Endothelial cell (in vitro differentiated cells): ENCODE measurements at places on chromosomes 1 and 21. TPM values are rescaled to one million over a fixed set of nuclear protein-coding genes. Genes with fewer than 3 reads are reported as not detected.

The IL19 gene
- total RNA-seq, result not detected

The S100A3 gene
- total RNA-seq, result not detected

The HSPB7 gene
- total RNA-seq, result not detected

The SLAMF6 gene
- not detected for total RNA-seq

The FAM72B gene
- total RNA-seq, result 12.0 TPM

The FAM163A gene
- not detected for total RNA-seq

The SLC45A3 gene
- total RNA-seq, result 9.2 TPM

The LMX1A gene
- not detected for total RNA-seq

The DIRAS3 gene
- 0.49 TPM for total RNA-seq

- H3K36me3 ChIP-seq, result peaks cover 8% of the 10 kb centered on the region
- H3K4me3 ChIP-seq, result peak overlapping the region; percentile 70
- no peak overlapping the region for H3K27ac ChIP-seq
- no peak for DNase-seq
- peaks cover 55% of the 10 kb centered on the region for H3K4me1 ChIP-seq
Measured at GRCh38 chr21:41763398-41763931, 3.4 kb downstream of the RIPK4 start.

DNA sequence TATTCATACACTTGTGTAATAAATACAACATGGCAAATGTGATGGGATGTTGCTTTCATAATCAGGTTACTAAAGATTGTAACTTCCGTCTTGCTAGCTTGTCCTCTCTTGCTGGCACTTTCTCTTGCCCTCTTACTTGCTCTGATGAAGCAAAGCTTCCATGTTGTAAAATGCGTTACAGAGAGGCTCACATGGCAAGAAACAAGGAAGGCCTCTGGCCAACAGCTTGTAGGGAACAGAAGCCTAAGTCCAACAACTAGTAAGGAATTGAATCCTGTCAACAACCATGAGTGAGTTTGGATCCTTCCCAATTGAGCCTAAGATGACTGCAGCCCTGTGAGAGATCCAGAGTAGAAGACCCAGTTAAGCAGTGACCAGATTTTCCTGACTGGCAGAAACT lies 15.4 kb downstream of the TMED5 start:
- no peak for DNase-seq
- no peak overlapping the region for H3K27ac ChIP-seq

DNA sequence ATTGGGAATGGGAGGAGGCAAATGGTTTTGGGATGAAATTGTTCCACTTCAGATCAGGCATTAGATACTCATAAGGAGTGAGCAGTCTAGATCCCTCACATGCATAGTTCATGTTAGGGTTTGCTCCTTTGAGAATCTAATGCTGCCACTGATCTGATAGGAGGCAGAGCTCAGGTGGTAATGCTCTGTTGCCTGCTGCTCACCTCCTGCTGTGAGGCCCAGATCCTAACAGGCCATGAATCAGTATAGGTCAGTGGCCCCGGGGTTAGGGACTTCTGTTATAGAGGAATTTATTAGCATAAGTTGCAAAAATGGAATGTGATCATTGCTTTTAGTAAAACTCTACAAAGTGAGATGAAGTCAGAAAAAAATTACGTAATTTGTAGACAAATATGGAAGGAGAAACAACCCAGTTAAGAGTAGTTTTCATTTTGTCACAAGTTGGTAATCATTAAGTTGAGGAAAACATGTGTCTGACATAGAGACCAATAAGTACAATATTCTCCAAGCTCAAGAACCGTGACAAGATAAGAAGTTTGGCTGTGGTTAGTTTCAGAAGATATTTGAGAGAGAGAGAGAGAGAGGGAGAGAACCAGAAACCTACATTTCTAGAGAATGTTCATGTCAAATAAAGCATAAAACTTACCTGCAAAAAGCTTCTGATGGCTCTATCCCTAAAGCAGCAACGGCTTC lies 689.7 kb upstream of the PRMT6 start:
- no peaks in the 10 kb centered on the region for H3K4me1 ChIP-seq
- no peaks in the 10 kb centered on the region for H3K36me3 ChIP-seq
- H3K27ac ChIP-seq, result no peak overlapping the region
- no peak for DNase-seq
- no peaks in the 10 kb centered on the region for H3K27me3 ChIP-seq

GRCh38 chr1:32881871-32882850 lies 4.1 kb upstream of the HPCA start:
- H3K4me3 ChIP-seq, result no peak overlapping the region
- no peaks in the 10 kb centered on the region for H3K4me1 ChIP-seq
- no peak for DNase-seq
- peaks cover 2% of the 10 kb centered on the region for H3K27me3 ChIP-seq
- H3K27ac ChIP-seq, result no peak overlapping the region

DNA sequence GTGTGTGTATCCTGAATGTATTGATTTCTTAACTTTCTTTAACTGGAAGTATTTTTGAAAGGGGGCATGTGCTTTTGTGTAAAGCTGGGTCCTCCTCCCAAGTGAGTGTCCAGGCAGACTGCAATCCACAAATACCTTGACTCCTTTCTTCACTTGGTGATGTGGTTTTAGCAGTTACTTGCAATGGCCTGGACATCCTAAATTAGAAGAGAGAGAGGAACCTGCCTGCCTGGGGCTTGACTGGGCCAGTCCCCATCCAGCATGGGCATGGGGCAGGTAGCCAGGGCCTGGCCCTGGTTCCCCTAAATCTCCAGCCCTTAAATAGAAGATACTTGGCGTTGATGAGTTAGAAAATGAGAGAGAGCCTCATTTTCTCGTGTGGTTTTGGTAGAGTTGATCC lies 159.7 kb downstream of the PGBD5 start:
- H3K4me3 ChIP-seq, result no peak overlapping the region
- no peak for DNase-seq

- no peaks in the 10 kb centered on the region for H3K36me3 ChIP-seq
- no peak for DNase-seq
- no peak overlapping the region for H3K4me3 ChIP-seq
- peaks cover 3% of the 10 kb centered on the region for H3K4me1 ChIP-seq
- peaks cover 15% of the 10 kb centered on the region for H3K27me3 ChIP-seq
Measured at GRCh38 chr1:202225131-202225530, 31.5 kb downstream of the LGR6 start.

GRCh38 chr1:115479055-115479482 lies 141.0 kb upstream of the NGF start:
- H3K36me3 ChIP-seq, result no peaks in the 10 kb centered on the region
- H3K27ac ChIP-seq, result no peak overlapping the region
- H3K4me1 ChIP-seq, result no peaks in the 10 kb centered on the region
- peaks cover 5% of the 10 kb centered on the region for H3K27me3 ChIP-seq

DNA sequence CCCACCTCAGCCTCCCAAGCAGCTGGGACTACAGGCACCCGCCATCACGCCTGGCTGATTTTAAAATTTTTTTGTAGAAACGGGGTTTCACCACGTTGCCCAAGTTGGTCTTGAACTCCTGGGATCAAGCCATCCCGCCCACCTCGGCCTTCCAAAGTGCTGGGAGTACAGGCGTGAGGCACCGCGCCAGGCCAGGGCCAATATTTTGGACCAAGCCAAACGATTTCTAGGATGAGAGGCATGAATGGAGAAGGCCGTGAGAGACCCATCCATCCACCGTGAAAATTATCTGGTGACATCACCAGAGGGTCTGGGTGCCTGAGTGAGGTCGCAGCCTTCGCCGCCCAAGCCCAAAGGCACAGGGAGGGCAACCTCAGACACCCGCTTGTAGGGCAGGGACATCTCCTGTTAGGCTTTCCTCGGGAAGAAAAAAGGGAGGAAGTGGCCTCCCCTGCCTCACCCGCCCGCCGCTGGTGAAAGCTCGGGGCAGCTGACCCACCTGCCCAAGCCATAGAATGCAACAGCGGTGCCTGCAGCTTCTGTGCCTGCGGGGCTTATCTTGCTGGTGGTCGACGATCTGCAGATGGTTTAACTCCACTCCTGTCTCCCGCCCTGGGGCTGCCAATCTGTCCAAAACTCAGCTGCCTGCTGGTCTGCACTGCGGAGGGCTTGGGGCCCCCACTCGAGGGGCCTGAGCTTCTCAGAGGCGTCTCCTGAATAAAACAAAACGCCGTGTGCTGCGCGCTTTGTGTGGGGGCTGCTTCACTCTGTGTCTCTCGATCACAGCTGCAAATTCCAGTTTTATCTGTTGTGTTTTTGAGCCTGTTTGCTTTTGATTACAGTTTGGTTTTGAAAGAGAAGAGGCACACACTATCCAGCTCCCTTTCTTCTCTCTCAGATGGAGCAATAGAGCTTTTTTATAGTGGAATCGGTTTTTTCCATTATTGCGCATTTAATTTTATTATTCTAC lies 85.8 kb downstream of the MRPS6 start:
- H3K27me3 ChIP-seq, result peaks cover 4% of the 10 kb centered on the region
- H3K4me3 ChIP-seq, result no peak overlapping the region
- H3K36me3 ChIP-seq, result peaks cover 12% of the 10 kb centered on the region
- H3K4me1 ChIP-seq, result no peaks in the 10 kb centered on the region

GRCh38 chr1:3466366-3467075 lies 12.1 kb downstream of the ARHGEF16 start:
- DNase-seq, result no peak
- no peak overlapping the region for H3K27ac ChIP-seq
- H3K27me3 ChIP-seq, result peaks cover 13% of the 10 kb centered on the region
- peaks cover 8% of the 10 kb centered on the region for H3K36me3 ChIP-seq
- peaks cover 10% of the 10 kb centered on the region for H3K4me1 ChIP-seq

DNA sequence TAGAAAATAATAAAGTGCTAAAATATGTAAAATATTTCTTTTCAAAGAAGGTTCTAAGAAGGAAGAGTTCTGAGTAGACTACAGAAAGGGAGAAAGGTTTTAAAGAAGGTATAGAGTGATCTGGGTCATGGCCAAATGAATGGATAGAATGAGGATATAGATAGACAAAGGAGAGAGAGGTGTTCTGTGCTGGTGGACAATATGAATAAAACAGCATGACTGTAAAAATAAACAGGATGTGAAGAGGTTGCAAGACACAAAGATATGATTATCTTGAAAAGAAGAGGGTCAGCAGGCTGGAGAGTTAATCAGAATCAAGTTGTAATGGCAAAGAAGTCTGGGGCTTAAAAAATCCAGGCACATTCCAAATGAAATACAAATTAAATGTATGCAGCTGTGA lies 86.7 kb upstream of the GNG4 start:
- DNase-seq, result no peak
- no peak overlapping the region for H3K27ac ChIP-seq
- peaks cover 5% of the 10 kb centered on the region for H3K4me1 ChIP-seq
- H3K27me3 ChIP-seq, result no peaks in the 10 kb centered on the region

DNA sequence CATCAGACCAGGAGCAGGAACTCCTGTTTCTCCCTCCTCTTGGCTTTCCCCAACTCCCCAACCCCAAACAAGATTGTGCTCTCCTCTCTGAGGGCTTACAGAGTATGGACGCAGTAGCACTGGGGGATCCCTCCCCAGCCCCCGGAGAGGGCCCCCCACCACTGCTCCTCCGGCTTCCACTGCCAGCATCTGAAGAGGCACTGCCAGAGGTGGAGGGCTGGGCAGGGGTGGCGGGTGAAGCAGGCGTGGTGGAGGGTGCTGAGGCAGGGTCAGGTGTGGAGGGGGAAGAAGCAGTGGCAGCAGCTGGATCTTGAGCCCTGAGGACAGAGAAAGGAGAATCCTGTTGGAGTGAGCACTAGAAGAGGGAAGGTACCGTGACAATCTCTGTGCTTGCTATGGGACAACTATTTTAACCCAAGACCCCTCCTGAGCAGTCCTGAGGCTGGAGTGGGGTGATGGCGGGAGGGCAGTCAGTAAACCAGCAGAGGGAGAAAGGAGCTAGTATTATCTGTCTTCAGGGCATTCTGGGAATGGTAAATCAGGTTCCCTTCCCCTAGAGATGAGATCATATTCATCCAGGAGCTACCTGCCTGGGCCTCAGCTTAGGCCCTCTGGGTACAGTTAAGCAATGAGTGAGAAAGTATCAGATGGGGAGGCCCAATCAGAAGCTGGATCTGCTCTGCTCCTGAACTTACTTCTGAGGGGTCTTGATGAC lies 2.4 kb downstream of the UBQLN4 start:
- peaks cover 31% of the 10 kb centered on the region for H3K4me1 ChIP-seq
- no peak for DNase-seq
- peaks cover 16% of the 10 kb centered on the region for H3K27me3 ChIP-seq
- H3K36me3 ChIP-seq, result peaks cover 16% of the 10 kb centered on the region
- peak overlapping the region; percentile 50 for H3K4me3 ChIP-seq

GRCh38 chr1:85330214-85330631 lies 53.8 kb upstream of the BCL10 start:
- H3K27ac ChIP-seq, result peak overlapping the region; percentile 99
- peaks cover 8% of the 10 kb centered on the region for H3K36me3 ChIP-seq
- H3K27me3 ChIP-seq, result peaks cover 9% of the 10 kb centered on the region
- DNase-seq, result no peak
- peaks cover 46% of the 10 kb centered on the region for H3K4me1 ChIP-seq

DNA sequence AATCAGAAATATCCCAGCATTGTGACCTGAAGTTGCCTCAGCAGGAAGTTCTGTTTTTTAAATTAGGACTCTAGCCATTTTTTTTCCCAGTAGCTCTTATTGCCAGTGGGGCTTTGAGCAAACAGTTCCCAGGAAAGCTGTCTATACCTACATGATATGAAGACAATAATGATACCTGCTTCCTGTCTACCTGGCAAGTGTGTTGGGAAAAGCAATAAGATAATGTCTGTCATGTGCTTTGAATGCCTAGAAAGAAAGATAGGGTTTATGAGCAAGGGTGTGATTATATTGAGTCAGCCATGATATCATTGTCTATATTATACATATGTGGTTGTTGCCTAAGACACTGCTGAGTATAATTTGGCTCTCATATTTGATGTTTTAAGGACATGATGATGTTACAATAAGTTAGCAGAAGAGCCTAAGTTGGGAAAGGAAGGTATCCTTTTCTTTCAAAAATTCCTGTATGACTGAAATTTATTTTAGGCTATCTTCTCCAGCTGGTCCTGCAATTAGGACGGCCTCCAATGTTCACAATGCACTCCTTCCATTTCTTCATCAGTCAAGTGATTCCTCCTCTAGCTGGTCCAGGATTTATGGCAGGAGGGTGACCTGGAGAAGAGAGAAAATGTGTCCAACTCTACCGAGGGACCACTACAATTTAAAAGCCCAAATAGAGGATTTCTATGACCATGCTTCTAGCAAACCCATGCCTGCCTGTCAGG lies 99.6 kb upstream of the CDC42BPA start:
- H3K27me3 ChIP-seq, result no peaks in the 10 kb centered on the region
- no peaks in the 10 kb centered on the region for H3K36me3 ChIP-seq
- H3K27ac ChIP-seq, result no peak overlapping the region
- H3K4me3 ChIP-seq, result no peak overlapping the region

DNA sequence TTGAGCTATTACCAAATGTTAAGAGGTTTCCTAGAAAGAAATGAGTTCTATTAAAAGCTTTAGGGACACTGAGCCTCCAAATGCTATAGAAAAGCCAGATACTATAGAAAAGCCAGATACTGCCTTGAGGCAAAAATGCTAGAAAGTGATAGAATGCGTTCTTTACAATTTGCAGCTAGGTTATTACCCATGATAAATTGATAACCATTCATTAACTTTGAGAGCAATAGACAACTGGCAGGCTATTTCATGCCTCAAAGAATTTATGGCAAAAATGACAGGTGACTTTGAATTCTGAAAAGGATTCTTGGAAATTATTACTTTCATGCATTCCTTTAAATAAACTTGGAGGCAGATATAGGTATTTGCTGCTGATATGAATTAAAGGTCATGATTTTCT lies 51.6 kb downstream of the SMYD3 start:
- no peak for DNase-seq
- H3K27me3 ChIP-seq, result no peaks in the 10 kb centered on the region
- no peak overlapping the region for H3K4me3 ChIP-seq
- peaks cover 6% of the 10 kb centered on the region for H3K36me3 ChIP-seq

GRCh38 chr1:64882574-64883255 lies 83.6 kb downstream of the JAK1 start:
- peaks cover 51% of the 10 kb centered on the region for H3K4me1 ChIP-seq
- peaks cover 37% of the 10 kb centered on the region for H3K36me3 ChIP-seq
- peak overlapping the region; percentile 40 for H3K4me3 ChIP-seq
- H3K27me3 ChIP-seq, result peaks cover 5% of the 10 kb centered on the region
- DNase-seq, result no peak
